SIG-M5 (cell line): ENCODE measurements at places on chromosomes 11 and 22.

DNA sequence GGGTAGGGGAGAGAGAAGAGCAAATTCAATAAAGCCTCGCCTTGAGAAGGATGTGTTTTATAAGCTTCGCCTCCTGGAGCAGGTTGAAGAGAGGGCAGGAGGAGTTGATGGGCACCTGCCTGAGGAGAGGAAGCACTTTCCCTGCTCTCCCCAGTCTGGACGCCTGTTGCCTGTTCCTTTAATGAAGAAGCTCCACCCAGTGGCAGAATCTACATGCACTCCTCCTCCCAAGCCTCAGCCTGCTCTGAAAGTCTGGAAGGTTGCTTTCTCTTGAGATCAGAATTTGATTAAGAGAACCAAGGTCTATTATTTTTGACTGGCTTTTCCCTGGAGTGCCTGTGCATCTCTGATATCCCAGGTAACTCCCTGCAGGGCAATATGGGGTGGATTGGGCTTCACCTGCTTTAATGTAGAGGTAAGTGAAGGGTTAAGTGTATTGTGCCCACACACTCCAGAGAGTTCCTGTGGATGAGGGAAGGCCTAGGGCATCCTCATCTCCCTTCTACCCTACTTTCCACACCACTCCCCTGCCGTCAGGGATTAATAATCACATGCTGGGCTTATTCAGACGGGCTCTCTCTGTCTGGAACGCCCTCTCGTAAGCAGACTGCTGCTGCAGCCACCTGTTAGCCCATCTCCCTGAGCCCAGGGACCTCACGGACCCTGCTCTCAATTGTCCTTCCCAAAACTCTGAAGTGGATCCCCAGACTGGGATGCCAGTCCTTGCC is 22.3 kb downstream of the NTM start:
- DNase-seq: no peak

DNA sequence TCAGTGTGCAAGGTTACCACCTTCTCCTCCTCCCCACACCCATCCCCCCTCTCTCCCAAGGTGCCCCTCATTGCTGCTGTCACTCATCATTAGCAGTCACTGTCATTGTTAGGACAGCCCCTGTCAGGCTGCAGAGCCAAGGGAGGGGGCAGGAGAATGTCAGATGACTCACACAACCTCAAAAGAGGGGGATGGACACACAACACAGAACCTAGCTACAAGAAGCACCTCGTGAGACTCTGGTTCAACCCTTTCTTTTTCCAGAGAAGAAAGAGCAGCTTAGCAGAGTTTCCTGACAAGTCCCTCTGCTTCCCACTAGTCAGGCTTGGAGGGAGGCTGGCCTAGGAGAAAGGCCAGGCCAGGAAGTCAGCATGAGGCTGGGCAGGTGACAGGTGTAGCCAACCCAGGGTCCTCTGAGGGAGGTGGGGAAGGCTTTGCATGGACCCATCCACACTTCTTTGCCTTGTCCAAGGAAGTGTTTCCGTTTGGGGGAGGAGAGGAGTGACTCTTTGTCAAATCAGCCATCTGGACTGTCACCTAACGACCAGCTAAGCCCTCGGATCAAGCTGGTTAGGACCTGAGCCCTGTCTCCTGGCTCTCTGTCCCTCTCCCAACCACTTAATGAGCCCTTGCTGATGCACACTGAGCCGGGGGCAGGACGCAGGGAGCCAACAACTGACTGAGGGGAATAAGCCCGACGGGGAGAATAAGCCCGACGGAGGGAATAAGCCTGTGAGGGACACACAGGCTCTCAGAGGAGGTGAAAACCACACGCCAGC is 18.3 kb downstream of the ADORA2A start:
- no peak for DNase-seq

GRCh38 chr11:19539861-19540260 is 172.8 kb upstream of the NAV2 start:
- no peak for DNase-seq

GRCh38 chr22:40055143-40055883 is 60.6 kb downstream of the FAM83F start:
- no peak for DNase-seq

DNA sequence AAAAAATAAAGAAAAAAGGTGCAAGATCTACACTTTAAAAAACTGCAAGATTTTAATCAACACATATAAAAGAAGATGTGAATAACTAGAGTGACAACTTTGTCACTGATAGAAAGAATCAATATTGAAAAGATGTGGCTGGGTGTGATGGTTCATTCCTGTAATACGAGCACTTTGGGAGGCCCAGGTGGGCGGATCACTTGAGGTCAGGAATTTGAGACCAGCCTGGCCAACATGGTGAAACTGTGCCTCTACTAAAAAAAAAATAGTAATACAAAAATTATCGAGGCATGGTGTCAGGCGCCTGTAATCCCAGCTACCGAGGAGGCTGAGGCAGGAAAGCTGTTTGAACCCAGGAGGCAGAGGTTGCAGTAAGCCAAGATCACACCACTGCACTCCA is 21.0 kb upstream of the FBLN1 start:
- no peak for DNase-seq

DNA sequence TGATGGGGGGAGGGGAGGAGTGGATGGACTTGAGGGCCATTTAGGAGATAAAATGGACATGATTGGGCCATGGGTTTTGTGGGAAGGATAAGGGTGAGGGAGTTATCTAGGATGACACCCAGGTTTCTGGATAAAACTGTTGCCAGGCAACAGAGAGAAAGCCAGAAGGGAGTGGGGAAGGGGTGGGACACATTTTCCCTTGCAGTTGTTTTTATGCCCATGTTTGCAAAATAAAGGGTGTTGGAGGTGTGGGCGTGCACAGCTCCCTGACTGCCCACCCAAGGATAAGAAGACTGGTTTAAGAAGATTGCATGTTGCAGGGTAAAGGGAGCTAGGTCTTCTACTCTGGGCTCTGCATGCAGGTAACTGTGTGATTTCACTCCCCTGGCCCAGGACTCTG is 18.3 kb upstream of the YWHAH start:
- no peak for DNase-seq
